Fibroblast of pulmonary artery (primary cell): ENCODE measurements at places on chromosomes 12 and 14.

DNA sequence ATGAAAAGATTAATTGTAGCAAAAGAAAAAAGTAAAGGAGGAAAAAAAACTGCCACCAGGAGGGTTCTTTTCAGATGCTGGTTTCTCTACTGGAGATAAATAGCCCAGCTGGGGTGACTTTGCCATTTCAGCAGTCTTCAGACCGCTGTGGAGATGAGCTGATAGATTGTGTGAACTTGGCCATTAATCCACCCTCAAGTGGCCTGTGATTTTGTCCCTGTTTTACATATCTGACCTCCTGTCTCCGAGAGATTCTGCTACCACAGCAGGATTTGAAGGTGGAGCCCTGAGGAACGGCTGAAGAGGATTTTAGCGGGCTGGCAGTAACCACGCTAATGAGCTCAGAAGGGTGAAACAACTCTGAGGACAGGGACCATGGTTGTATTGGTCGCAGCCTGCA, 72.7 kb downstream of the WSCD2 start:
- no peak for DNase-seq

- no peak for DNase-seq
These were observed 106.4 kb downstream of the SLC8A3 start for GRCh38 chr14:70082394-70082793.

GRCh38 chr12:76586764-76587395, 27.3 kb upstream of the OSBPL8 start:
- DNase-seq = peak; percentile 73

- DNase-seq = no peak
These were observed 42.9 kb downstream of the PRKCH start for GRCh38 chr14:61364243-61364642.

DNA sequence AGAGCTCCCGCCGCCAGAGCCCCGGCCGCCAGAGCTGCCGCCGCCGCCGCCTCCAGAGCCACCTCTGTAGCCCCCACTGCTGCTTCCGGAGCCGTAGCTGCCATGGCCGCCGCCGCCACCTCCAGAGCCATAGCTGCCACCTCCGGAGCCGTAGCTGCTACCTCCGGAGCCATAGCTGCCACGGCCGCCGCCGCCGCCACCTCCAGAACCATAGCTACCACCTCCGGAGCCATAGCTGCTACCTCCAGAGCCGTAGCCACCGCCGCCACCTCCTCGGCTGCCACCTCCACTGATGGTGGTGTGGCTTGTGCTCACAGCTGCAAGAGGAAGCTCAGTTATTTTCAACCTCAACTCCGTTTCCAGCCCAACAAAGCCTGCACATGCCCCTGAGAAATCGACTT, 4.9 kb downstream of the KRT1 start:
- no peak for DNase-seq

GRCh38 chr12:47343684-47344567, 264.2 kb upstream of the AMIGO2 start:
- peak; percentile 34 for DNase-seq

GRCh38 chr12:75658901-75659823, 147.8 kb upstream of the KRR1 start:
- peak; percentile 82 for DNase-seq

DNA sequence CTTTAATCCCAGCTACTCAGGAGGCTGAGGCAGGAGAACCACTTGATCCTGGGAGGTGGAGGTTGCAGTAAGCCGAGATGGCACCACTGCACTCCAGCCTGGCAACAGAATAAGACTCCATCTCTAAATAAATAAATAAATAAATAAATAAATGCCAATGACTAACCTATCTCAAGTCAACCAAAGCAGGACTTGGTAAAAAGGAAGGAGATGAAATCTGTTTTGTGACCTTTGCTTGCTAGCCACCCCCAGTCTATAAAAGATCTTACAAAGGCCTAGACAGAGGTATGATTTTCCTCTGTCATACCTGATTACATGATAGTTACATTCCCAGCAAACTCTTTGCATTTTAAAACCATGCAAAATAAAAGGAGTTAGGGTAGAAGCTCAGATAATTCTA, 13.5 kb upstream of the METTL17 start:
- no peak for DNase-seq

- peak; percentile 48 for DNase-seq
These were observed 20.0 kb downstream of the TMEM30B start for GRCh38 chr14:61260939-61261776.

- no peak for DNase-seq
These were observed 29.2 kb downstream of the CLEC2D start for GRCh38 chr12:9698681-9699080.

- DNase-seq = peak; percentile 10
These were observed 515.3 kb downstream of the SLC6A15 start for GRCh38 chr12:84397263-84397662.

DNA sequence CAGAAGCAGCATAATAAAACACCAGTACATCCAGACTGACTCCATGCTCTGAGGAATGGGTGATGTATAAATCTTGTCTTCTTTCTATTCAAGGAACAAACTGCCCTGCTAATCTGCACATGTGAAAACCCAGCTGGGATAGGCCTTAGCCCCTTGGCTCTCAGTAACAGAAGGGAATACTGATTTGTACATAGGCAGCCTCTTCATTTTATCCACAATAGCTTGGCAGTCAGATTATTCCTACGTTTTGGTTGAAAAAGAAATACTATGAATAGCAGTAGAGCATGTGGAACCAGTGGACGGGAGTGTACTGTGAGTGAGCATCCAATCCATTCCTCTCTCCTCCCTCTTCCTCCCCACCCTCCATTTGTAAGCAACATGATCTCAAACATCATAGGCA, 113.5 kb upstream of the ARHGAP5 start:
- DNase-seq = no peak
